ENCODE measurements at places on chromosomes 3 and 15. TPM values are rescaled to one million over a fixed set of nuclear protein-coding genes. Genes with fewer than 3 reads are reported as not detected.

Gene ZNF609
- polyA plus RNA-seq: 18.2 TPM

Gene ADAMTS9
- 6.5 TPM for polyA plus RNA-seq

Gene ENTPD3
- polyA plus RNA-seq: 0.03 TPM

Gene RYR3
- polyA plus RNA-seq: not detected

Gene SLC12A1
- not detected for polyA plus RNA-seq

Gene DUSP7
- 38.7 TPM for polyA plus RNA-seq

Gene USP50
- polyA plus RNA-seq: not detected

Gene GOLGA8Q
- 0.46 TPM for polyA plus RNA-seq

Gene MYLK
- 10.0 TPM for polyA plus RNA-seq

Gene GBE1
- 35.9 TPM for polyA plus RNA-seq

Gene MYZAP
- 6.3 TPM for polyA plus RNA-seq

Gene LAMB2
- polyA plus RNA-seq: 764 TPM

Gene PDZRN3
- not detected for polyA plus RNA-seq

Gene CCDC80
- 18.5 TPM for polyA plus RNA-seq

Gene CCDC13
- polyA plus RNA-seq: 0.36 TPM

Gene ARL13B
- polyA plus RNA-seq: 2.5 TPM

Gene WDR49
- not detected for polyA plus RNA-seq

Gene EPHB3
- polyA plus RNA-seq: not detected

Gene SEMA6D
- polyA plus RNA-seq: 16.4 TPM

Gene SH3GL3
- polyA plus RNA-seq: not detected

Gene CYP11A1
- 0.08 TPM for polyA plus RNA-seq

Gene SETMAR
- polyA plus RNA-seq: 9.6 TPM

Gene NEK10
- polyA plus RNA-seq: 0.24 TPM

Gene ZPLD1
- not detected for polyA plus RNA-seq

Gene RPL14
- 961 TPM for polyA plus RNA-seq

Gene HGD
- polyA plus RNA-seq: 0.33 TPM

Gene CLPX
- 11.1 TPM for polyA plus RNA-seq

Gene AMT
- 9.0 TPM for polyA plus RNA-seq

Gene VEPH1
- polyA plus RNA-seq: 36.7 TPM

Gene CCR8
- not detected for polyA plus RNA-seq

Gene MAPKAPK3
- polyA plus RNA-seq: 33.2 TPM

Gene LRRN1
- not detected for polyA plus RNA-seq

Gene FBLN2
- 2.3 TPM for polyA plus RNA-seq

Gene ATP8B4
- 0.08 TPM for polyA plus RNA-seq

Gene GATA2
- polyA plus RNA-seq: 28.8 TPM

Gene CDCP1
- not detected for polyA plus RNA-seq

Gene SEMA3G
- 34.0 TPM for polyA plus RNA-seq

Gene CEP63
- 3.8 TPM for polyA plus RNA-seq

Gene FGD5
- polyA plus RNA-seq: 45.4 TPM

Gene BHLHE40
- polyA plus RNA-seq: 31.9 TPM

Gene GP5
- 0.06 TPM for polyA plus RNA-seq

Gene ESYT3
- not detected for polyA plus RNA-seq

Gene MORC1
- polyA plus RNA-seq: not detected

Gene TMEM266
- polyA plus RNA-seq: not detected

Gene MEX3B
- 13.3 TPM for polyA plus RNA-seq

Gene ZBTB38
- 31.1 TPM for polyA plus RNA-seq

Gene GABRA5
- polyA plus RNA-seq: not detected

Gene RTP1
- polyA plus RNA-seq: not detected

Gene GOLGA6D
- polyA plus RNA-seq: not detected

Gene CGNL1
- polyA plus RNA-seq: 6.9 TPM

Gene CXCR6
- not detected for polyA plus RNA-seq

Gene EOGT
- 31.4 TPM for polyA plus RNA-seq

Gene SOX2
- polyA plus RNA-seq: 0.23 TPM

Gene PPP2R3A
- 3.3 TPM for polyA plus RNA-seq

Gene AP3B2
- not detected for polyA plus RNA-seq

Gene BCHE
- polyA plus RNA-seq: 0.40 TPM

Gene NOX5
- 0.08 TPM for polyA plus RNA-seq

Gene ARGFX
- polyA plus RNA-seq: not detected

Gene CHDH
- polyA plus RNA-seq: 0.02 TPM

Gene CA12
- 1.1 TPM for polyA plus RNA-seq
